ENCODE measurements at places on chromosomes 7 and 10. TPM values are rescaled to one million over a fixed set of nuclear protein-coding genes. Genes with fewer than 3 reads are reported as not detected.

GIMAP2 gene
- total RNA-seq = 79.2 TPM

CDHR3 gene
- total RNA-seq = 3.6 TPM

CCDC3 gene
- total RNA-seq = 0.07 TPM

MYH16 gene
- total RNA-seq = not detected

GNAT3 gene
- not detected for total RNA-seq

PPP1R17 gene
- total RNA-seq = not detected

EBF3 gene
- not detected for total RNA-seq

BAIAP2L1 gene
- total RNA-seq = 1.1 TPM

MUC3A gene
- not detected for total RNA-seq

TAS2R40 gene
- not detected for total RNA-seq

SLC39A12 gene
- total RNA-seq = not detected

ADAMTS14 gene
- total RNA-seq = not detected

ZPBP gene
- not detected for total RNA-seq

ANKRD2 gene
- total RNA-seq = 0.36 TPM

HGF gene
- total RNA-seq = not detected

VGF gene
- 0.34 TPM for total RNA-seq

EVX1 gene
- not detected for total RNA-seq

STAM gene
- total RNA-seq = 20.3 TPM

TRA2A gene
- total RNA-seq = 131 TPM

MKX gene
- total RNA-seq = 0.68 TPM

GCK gene
- total RNA-seq = 0.25 TPM

ADCY1 gene
- 3.1 TPM for total RNA-seq

Measured in T-helper 2 cell treated with Interferon-gamma antibody and Interleukin-4, amounts not matched to agents 100 ng/mL and 5 ng/mL, for 36 hours (primary cell).